ENCODE measurements at places on chromosomes 12 and 14.

- DNase-seq: peak; percentile 39
Observed at GRCh38 chr12:8860165-8860961, 37.9 kb downstream of the A2ML1 start.

GRCh38 chr12:25434515-25434914 lies 118.6 kb downstream of the LMNTD1 start:
- DNase-seq: no peak

DNA sequence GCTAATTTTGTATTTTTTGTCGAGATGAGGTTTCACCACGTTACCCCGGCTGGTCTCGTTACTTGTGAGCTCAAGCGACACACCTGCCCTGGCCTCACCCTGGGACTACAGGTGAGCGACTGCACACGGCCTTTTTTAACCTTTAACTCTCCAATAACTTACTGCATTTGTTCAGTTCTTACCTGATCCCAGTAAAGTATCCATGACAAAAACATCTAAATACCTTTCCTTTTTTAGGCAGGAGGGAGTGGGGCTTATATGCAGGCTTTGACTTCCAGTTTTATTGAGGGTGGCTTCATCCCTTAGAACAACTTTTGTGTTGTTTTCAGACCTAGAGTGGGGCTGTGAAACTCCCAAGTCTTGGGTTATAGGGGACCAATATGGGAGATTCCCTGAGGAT lies 68.3 kb downstream of the DENND5B start:
- DNase-seq: no peak

DNA sequence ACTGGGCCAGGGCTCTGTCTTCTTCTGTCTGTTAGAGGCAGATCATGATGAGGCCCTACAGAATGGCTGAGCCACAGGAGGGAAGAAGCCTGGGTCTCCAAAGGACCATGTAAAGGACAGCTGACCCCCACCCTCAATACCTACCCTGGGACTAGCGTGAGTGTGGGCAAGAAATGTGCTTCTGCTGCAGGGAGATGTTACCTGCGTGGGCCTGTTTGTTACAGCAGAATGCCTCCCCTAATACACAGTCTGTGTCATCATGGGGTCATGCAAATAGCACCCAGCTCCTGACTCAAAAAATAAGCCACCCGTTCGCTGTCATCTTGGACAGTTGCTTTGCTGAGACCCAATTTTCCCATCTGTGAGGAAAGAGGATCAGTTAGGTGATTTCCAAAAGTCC lies 90.6 kb downstream of the CALM1 start:
- no peak for DNase-seq

DNA sequence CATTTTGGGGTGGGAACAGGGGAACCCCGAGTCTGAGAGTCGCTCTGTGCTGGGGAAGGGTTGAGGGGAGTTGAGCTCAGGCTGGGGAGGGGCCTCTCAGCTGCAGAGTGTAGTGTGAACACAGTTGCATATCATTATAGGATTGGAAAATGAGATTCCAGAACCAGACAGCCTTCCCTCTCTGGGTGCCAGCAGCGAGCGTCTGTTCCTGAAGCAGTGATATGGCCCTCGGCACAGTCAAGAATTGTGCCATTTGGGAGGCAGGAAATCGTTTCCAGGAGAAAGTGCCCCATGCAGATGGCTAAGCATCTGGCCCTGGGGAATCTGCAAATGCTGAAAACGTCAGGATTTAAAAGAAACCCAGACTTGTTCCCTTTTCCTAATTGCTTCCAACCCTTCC lies 70.4 kb upstream of the SFSWAP start:
- DNase-seq: peak; percentile 74

GRCh38 chr14:51996148-51996746 lies 6.9 kb downstream of the RTRAF start:
- peak; percentile 21 for DNase-seq

DNA sequence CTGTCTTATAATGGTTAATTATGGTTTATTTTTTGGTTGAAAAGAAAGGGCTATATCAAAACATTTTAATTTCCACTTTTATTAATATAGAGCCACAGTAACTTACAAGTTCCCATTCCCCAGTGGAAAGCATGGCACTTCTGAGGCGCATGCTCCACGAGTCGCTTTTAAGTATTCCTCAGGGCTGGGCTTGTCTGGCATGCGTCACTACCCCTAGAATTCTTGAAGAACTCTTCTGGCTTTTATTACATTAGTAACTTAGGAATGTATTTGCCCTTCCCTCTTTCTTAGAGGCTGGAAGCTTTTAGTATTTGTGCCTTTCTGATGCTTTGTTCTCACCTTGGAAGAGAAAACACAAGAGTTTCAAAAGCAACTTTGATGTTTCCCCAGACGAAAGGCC lies 81.1 kb downstream of the ESR2 start:
- no peak for DNase-seq

DNA sequence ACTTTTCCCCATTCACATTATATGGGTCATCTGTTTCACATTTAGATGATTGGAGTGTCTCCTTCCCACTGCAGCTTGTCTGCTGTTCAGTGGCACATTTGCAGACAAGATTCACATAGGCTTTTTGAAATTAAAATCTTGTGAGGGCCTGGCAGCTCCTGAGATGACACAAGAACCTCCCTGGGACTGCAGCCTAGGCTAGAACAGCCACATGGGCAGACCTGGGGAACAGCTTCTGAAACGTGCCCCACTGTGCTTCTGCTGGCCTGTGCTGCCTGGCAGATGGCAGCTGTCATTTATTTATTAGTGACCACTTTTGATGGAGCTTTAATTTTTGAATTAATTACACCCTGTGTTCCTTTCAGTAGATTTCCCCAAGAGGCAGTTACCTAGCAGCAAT lies 137.4 kb downstream of the GRIP1 start:
- DNase-seq: peak; percentile 59

GRCh38 chr12:131672311-131672940 lies 38.5 kb upstream of the SFSWAP start:
- DNase-seq: no peak

DNA sequence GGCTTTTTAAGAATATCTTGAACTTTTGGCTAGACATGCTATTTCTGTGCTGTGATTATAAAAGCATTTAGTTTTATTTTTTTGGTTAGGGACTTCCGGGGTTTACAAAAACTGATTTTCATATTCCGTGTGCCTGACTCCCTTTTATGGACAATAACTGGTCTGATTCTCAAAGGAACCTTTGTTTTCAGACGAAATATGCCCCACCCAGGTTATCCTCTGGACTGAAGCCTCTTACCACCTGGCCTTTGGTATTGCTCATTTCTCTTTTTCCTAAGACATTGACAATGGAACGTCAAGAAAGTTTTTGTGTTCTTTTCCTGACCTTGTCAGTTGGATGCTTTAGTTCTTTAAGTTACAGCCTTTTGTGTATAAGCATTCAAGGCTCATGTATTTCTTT lies 10.8 kb downstream of the TIGAR start:
- no peak for DNase-seq

DNA sequence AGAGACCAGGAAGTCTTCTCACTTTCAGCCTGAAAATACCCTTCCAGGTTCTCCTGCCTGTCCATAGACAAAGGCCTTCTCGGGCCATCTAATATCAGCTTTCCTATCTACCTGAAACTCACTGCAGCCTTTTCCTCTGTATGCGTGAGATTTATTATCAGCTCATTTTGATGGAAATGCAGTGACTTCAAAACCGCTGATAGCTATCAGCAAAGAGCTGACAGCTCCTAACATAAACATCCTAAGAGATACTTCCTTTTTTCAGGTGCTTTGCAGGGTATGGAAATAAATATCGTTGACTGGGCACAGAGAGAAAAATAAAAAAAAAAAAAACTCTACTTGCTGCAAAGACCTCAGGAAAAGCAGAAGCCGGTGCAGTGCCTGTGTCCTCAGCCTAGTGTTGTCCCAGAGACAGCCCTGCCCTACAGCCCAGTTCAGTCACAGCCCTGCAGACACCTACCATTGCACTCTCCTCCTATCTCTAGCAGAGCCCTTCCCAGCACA lies 215.0 kb upstream of the EGLN3 start:
- DNase-seq: no peak

- DNase-seq: no peak
Observed at GRCh38 chr14:68808696-68809480, 16.0 kb upstream of the ZFP36L1 start.

GRCh38 chr12:98612696-98613334 lies 19.3 kb downstream of the SLC25A3 start:
- no peak for DNase-seq

- no peak for DNase-seq
Observed at GRCh38 chr12:11702959-11703358, 53.5 kb downstream of the ETV6 start.

Measured in NCI-H524 (cell line).